ENCODE measurements at places on chromosomes 2 and 18.
A peak's percentile ranks its signal among the peaks of the same experiment; 100 is the strongest.

- no peak for DNase-seq
Measured at GRCh38 chr2:111678651-111679050, 205.3 kb downstream of the ANAPC1 start.

DNA sequence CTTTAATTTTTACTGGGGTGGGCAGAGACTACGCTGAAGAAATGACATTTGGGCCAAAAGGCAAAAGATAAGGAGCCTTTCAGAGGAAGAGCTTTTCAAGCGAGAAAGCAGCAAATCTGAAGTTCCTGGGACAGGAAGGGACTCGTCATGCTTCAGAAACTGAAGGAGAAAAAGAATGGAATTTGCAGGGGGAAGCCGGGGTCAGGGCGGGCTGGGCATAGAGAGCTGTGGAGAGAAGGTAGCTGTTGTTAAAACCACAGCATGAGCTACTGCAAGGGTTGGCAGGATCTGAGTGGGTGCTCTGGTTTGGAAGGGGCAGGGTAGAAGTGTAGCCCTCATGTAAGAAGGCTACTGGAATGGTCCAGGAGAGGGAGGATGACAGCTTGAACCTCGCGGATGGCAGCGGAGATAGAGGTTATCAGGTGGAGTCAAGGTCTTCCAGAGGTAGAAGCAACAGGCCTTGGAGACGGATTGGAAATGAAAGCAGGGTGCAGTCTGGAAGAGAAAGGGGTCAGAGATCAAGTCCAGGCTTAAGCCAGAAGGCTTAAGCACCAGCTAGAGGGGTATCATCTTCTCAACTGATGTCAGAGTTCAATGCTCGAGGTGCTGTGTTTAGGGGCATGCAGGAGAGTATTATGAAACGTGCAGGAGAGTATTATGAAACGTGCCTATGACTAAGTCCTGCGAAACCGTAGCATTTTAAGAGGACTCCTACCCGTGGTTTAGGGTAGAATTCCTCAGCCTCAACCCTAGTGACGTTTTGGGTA lies 18.9 kb downstream of the ATP8B1 start:
- DNase-seq: no peak

DNA sequence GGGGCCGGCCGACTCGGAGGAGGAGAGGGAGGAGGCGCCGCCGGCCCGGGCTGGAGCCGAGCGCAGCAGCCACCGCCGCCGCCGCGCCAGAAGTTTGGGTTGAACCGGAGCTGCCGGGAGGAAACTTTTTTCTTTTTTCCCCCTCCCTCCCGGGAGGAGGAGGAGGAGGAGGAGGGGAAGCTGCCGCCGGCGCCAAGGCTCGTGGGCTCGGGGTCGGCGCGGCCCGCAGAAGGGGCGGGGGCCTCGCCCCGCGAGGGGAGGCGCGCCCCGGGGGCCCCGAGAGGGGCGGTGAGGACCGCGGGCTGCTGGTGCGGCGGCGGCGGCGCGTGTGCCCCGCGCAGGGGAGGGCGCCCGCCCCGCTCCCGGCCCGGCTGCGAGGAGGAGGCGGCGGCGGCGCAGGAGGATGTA lies 316 bp downstream of the CRIM1 start:
- no peak for DNase-seq

DNA sequence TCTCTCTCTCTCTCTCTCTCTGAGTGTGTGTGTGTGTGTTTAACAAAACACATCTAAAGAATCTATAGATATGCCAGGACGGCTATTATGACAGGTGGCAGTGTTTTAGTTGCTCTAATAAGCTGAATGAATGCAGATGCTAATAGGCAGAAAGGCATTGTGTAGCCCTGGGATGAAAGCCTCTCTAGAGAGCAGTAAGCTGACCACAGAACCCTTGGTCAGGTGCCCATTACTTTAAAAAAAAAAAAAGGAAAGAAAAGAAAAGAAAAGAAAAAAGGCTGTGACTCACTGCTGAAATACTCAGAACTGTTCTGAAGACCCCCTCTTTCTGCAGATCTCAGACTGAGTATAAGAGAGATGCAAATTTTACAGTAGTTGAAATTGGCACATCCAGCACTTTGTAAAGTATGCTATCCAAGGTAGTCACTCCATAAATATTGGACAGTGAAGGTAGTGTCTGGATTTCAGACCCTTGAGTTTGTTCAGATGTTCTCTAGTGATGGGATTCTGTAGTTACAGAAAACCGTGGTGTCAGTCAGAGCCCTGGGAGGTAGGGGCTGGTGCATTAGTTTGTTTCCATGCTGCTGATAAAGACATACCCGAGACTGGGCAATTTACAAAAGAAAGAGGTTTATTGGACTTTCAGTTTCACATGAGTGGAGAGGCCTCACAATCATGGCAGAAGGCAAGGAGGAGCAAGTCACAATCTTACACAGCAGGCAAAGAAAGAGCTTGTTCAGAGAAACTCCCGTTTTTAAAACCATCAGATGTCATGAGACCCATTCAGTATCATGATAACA lies 30.9 kb downstream of the OSBPL6 start:
- no peak for DNase-seq

GRCh38 chr2:96798733-96799622 lies 17.1 kb upstream of the CNNM3 start:
- DNase-seq: peak; percentile 72

GRCh38 chr2:16326711-16327300 lies 338.8 kb downstream of the CYRIA start:
- no peak for DNase-seq

DNA sequence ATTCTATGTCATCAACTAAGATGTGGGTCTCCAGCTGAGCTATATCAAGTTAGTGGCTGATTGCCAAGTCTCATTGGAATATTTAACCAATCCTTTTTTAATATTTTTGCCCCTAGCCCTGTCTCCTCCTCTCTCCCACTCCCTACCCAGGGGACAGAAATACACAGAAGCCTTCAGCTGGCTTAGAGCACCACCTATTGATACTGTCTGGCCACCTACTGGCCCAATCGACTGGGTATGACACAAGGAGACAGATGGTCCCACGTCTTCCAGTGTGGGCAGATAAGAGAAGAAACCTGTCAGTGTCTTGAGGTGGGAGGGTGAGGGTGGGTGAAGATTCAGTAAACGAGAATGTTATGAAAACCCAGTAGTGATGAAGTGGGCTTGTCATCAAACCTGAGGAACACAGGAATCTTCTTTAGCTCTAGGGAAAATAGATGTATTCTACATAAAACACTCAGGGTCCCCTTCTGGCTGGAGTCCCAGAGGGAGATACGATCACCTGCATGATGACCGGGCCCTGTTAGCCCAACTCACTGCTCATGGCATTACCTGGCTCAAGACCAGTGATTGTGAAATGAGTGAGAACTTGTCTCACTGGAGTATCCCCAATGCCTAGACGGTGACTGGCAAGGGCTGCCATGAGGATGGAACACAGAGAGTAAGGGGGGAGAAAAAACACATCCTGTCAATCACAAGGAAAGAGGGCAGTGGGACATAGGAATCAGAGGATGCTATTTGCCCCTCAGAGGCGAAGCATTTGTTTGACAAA lies 26.7 kb downstream of the POLR1A start:
- peak; percentile 27 for DNase-seq

DNA sequence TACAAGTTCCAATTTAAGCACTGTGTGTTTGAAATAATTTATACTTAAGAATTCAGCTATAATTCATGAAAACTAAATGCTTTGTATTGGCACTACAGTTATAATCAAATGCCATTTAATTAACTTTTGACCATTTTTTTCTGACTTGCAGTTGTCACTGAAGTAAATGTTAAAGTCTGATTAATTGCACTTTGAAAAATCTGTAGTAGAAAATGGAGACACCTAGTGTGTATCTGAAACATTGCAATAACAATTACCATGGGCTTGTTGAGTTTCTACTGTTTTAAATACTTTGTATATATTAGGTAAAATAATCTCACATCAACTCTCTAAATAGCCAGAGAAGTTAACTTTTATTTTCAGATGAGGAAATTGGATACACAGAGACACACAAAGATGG lies 458.6 kb upstream of the FSIP2 start:
- no peak for DNase-seq

DNA sequence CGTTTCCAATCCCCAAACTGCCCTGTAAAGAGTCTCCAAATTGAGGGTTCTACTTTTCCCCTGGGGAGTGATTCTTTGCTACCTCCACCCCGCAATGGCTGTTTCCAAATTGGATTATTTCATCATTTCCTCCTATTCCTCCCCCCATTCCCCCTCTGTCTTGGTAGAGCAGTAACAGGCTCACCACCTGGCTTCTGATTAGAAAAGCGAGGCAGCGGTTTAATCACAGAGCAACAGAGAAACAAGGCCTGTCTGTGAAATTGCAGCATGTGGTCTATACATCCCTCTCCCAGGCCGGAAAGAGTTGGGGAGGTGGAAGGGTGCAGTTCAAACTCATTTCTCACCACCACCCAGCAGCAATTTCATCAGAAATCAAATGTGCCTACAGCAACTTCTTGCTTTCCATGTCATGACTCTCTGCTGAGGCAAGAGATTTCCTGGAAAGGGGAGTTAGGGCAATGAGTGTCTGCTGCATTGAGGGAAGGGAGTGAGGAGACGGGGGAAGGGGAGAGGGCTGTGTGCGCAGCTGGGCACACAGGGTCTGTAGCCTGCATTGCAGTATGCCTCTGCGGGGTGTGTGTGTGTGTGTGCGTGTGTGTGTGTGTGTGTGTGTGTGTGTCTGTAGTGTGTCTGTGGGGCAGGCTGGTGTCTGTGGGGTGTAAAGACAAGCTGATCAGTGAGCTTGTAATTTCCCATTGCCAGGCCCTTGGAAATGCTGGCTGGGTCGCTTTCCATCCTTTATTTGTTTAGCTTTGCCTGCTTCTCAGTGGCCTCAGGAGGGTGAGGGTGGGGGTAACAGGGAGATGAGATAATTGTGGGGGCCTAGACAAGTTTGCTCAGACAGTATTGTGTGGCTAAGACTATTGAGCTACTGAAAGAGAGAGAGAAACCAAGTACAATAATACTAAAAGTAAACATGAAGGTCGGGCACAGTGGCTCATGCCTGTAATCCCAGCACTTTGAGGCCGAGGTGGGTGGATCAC lies 13.5 kb upstream of the IGFBP2 start:
- DNase-seq: no peak

DNA sequence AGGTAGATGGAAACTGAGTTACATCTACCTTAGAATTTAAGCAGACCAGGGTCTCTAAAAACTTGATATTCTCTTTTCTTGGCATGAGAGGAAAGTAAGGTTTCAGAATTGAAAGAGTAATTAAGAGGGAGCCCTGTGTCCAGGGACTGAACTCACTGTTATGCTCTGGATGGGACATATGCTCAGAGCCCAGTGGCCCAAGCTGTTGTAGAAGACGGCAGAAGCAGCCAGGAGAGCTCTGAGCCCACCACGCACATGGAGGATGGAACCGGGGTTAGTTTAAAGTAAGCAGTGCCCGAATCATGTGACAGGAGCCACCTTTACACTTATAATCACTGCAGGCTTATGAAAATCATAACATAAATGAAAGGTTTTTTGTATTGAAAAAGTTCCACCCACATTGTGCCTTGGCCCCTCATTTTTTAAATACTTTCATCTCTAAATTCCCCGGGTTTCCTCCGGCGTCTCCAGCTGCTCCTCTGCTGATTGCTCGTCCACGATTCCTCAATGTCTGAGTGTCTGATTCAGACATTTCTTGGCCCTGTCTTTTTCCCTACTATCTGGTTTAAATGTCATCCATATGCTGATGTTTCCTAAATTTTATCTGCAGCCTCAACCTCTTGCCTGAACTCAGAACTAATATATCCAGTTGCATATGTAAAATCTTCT lies 36.1 kb upstream of the SPTBN1 start:
- no peak for DNase-seq

- DNase-seq: no peak
Measured at GRCh38 chr2:197926673-197927072, 122.3 kb downstream of the PLCL1 start.

All from left lung (tissue), 14 donors.